ENCODE measurements at places on chromosomes 5 and 9.
A peak's percentile ranks its signal among the peaks of the same experiment; 100 is the strongest.

GRCh38 chr9:98022447-98022846 is 34.1 kb upstream of the NANS start:
- no peaks in the 10 kb centered on the region for H3K4me1 ChIP-seq
- no peak overlapping the region for H3K4me3 ChIP-seq
- no peak for DNase-seq

DNA sequence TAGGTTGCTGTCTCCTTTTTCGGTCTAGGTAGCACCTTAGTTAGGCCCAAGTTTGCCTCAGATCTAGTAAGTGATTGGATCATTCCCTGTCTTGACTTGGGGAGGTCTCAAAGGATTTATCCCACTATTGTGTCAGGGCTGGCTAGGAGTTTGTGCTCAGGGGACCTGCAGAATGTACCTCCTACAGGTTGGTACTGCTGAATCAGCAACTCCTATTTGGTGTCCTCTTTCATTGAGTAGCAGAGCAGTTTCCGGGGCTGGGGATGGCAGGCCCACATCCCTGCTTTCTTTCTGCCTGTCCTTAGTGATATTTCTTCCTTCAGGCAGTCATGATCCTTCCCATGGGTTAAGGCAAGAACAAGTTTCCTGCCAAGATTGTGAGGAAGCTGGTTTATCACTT is 192.9 kb upstream of the CCNH start:
- no peak overlapping the region for H3K27ac ChIP-seq
- DNase-seq = no peak
- H3K27me3 ChIP-seq = no peaks in the 10 kb centered on the region
- H3K36me3 ChIP-seq = no peaks in the 10 kb centered on the region
- no peaks in the 10 kb centered on the region for H3K4me1 ChIP-seq

DNA sequence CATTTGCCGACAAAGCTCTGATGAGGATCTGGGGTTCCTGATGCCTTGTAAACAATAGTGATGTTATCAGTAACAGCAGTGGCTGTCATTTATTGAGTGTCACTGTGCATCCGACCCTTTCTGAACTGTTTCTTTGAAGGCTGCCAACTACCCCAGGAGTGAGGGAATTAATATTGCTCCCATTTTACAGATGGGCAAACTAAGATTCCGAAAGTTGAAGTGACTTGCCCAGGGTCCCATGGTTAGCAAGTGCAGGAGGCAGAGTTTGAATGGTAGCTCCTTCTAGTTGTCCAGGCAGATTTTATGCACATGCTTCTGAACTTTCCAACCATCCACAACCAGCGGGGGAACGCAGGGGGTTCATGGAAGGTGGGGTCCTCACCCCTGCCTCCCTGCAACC is 81.9 kb downstream of the COL27A1 start:
- DNase-seq = no peak
- H3K27me3 ChIP-seq = no peaks in the 10 kb centered on the region
- H3K36me3 ChIP-seq = no peaks in the 10 kb centered on the region
- H3K27ac ChIP-seq = no peak overlapping the region
- no peaks in the 10 kb centered on the region for H3K4me1 ChIP-seq
- no peak overlapping the region for H3K4me3 ChIP-seq

GRCh38 chr9:131727795-131728545 is 11.9 kb downstream of the RAPGEF1 start:
- peak; percentile 29 for DNase-seq

GRCh38 chr9:122151267-122151828 is 8.2 kb downstream of the NDUFA8 start:
- peaks cover 6% of the 10 kb centered on the region for H3K36me3 ChIP-seq
- H3K4me3 ChIP-seq = no peak overlapping the region
- H3K4me1 ChIP-seq = no peaks in the 10 kb centered on the region
- H3K27ac ChIP-seq = no peak overlapping the region
- no peaks in the 10 kb centered on the region for H3K27me3 ChIP-seq

DNA sequence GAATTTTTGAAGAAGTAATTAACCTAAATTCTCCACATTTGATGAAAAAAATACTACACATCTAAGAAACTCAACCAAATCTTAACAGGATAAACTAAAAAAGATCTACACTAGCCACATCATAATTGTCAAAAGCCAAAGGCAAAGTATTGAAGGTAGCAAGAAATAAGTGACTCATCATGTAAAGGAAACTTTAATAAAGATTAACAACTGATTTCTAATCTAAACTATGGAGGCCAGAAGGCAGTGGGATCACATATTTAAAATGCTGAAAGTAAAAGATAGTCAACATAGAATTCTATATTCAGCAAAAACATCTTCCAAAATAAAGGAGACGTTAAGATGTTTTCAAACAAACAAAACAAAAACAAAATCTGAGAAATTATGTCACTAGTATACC is 2002.9 kb downstream of the MAT2B start:
- no peaks in the 10 kb centered on the region for H3K4me1 ChIP-seq
- H3K27me3 ChIP-seq = no peaks in the 10 kb centered on the region
- no peaks in the 10 kb centered on the region for H3K36me3 ChIP-seq
- DNase-seq = no peak

- no peak for DNase-seq
- no peak overlapping the region for H3K27ac ChIP-seq
- H3K36me3 ChIP-seq = no peaks in the 10 kb centered on the region
- H3K27me3 ChIP-seq = no peaks in the 10 kb centered on the region
Observed at GRCh38 chr9:122124528-122124927, 31.4 kb upstream of the TTLL11 start.

DNA sequence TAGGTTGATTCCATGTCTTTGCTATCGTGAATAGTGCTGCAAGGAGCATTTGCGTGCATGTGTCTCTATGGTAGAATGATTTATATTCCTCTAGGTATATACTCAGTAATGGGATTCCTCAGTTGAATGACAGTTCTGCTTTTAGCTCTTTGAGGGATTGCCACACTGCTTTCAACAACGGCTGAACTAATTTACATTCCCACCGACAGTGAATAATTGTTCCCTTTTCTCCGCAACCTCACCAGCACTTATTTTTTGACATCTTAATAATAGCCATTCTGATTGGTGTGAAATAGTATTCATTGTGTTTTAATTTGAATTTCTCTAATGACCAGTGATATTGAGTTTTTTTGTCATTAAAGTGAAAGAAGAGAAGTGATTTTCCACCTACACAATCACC is 18.5 kb downstream of the IFNA5 start:
- no peak overlapping the region for H3K27ac ChIP-seq
- no peak overlapping the region for H3K4me3 ChIP-seq
- H3K27me3 ChIP-seq = no peaks in the 10 kb centered on the region
- H3K36me3 ChIP-seq = no peaks in the 10 kb centered on the region
- DNase-seq = no peak
- H3K4me1 ChIP-seq = no peaks in the 10 kb centered on the region

GRCh38 chr5:114857941-114858551 is 311.7 kb downstream of the TRIM36 start:
- DNase-seq = no peak
- no peaks in the 10 kb centered on the region for H3K36me3 ChIP-seq
- no peak overlapping the region for H3K27ac ChIP-seq
- H3K27me3 ChIP-seq = no peaks in the 10 kb centered on the region

- H3K27me3 ChIP-seq = no peaks in the 10 kb centered on the region
- H3K27ac ChIP-seq = no peak overlapping the region
- no peak for DNase-seq
- no peak overlapping the region for H3K4me3 ChIP-seq
- H3K36me3 ChIP-seq = no peaks in the 10 kb centered on the region
- H3K4me1 ChIP-seq = no peaks in the 10 kb centered on the region
Observed at GRCh38 chr5:157088342-157088990, 20.4 kb downstream of the HAVCR2 start.

GRCh38 chr5:141783005-141783946 is 94.9 kb downstream of the PCDH1 start:
- H3K36me3 ChIP-seq = no peaks in the 10 kb centered on the region
- no peaks in the 10 kb centered on the region for H3K4me1 ChIP-seq
- peak; percentile 53 for DNase-seq
- no peak overlapping the region for H3K4me3 ChIP-seq

Data from mesendoderm (in vitro differentiated cells).